Activated CD4-positive, alpha-beta T cell treated with anti-CD3 and anti-CD28 coated beads, Interleukin-2, amount 10 ng/mL, durations not matched to agents 24 days and 14 days (primary cell): ENCODE measurements at places on chromosomes 5 and 9. TPM values are rescaled to one million over a fixed set of nuclear protein-coding genes. Genes with fewer than 3 reads are reported as not detected.
A peak's percentile ranks its signal among the peaks of the same experiment; 100 is the strongest.

GRCh38 chr5:173056783-173057061 lies 570 bp downstream of the CREBRF start:
- DNase-seq = no peak

- no peak for DNase-seq
Measured at GRCh38 chr5:16987776-16988175, 51.7 kb upstream of the MYO10 start.

DNA sequence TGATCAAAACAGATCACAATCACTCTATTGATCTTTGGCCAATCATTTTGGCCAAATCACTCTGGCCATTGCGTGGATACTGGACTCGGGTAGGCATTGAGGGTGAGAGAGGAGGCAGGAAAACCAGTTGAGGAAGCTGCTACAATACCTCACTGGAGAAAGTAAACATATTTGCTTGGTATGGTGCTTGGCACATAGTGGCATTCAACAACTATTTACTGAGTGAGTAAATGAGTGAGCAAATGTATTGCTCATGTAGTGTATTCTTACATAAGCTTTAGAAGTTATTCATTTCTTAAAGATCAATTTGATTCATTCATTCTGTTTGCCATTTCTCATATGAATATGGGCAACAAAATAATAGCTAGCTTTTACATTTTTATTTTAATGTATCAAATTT lies 4.0 kb upstream of the DEPDC1B start:
- no peak for DNase-seq

DNA sequence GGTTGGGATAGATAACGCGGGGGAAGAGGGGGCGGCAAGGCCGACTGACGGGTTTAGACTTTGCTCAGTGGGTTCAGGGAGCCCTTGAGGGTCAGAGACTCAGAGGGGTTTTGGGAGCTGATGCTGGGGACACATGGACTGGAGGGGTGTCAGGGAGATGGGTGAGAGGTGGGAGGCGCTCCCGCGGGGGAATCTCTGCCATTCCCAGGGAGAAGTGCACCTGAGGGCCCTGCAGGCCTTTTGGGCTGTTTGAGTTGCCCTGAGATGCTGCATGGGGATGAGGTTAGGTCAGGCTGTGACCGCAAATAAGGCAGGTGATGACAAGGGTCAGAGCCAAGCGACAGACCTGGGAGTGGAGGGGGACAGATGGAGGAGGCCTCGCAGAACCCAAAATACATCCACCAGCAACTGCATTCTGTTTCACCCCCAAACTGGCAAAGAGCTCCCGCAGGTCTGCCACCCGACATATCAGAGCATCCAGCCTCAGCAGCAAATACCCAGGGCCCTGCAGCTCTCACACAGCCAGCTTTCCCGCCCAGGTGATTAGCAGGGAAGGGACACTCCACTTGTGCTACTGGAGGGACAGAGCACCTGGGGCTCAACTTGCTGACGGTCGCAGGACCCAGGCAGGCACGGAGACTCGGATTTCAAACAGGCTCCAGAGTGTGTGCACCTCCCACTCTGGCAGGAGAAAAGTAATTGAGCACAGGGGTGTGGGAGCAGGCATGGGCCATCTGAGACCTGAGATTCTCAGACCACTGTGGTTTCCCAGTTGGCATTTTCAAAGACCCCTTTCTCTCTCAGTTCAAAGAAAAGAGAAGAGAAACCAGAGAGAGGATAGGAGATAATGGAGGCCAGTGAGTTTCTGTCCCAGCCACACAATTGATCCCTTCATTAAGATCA lies 26.4 kb downstream of the TMOD1 start:
- no peak for DNase-seq

DNA sequence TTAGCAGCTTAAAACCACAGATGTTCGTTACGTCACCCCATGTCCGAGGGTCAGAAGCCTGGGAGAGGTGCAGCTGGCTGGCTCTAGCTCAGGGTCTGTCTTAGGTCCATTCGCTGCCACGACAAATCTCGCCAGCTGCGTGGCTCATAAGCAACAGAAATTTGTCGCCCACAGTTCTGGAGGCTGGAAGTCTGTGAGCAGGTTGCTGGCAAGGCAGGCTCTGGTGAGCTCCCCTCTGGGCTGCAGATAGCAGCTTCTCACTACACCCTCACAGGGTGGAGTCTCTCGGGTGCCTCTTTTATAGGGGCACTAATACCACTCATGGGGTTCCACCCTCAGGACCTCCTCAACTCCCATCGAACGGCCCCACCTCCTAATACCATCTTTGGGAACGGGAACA lies 40.1 kb upstream of the FCN2 start:
- DNase-seq = no peak

DNA sequence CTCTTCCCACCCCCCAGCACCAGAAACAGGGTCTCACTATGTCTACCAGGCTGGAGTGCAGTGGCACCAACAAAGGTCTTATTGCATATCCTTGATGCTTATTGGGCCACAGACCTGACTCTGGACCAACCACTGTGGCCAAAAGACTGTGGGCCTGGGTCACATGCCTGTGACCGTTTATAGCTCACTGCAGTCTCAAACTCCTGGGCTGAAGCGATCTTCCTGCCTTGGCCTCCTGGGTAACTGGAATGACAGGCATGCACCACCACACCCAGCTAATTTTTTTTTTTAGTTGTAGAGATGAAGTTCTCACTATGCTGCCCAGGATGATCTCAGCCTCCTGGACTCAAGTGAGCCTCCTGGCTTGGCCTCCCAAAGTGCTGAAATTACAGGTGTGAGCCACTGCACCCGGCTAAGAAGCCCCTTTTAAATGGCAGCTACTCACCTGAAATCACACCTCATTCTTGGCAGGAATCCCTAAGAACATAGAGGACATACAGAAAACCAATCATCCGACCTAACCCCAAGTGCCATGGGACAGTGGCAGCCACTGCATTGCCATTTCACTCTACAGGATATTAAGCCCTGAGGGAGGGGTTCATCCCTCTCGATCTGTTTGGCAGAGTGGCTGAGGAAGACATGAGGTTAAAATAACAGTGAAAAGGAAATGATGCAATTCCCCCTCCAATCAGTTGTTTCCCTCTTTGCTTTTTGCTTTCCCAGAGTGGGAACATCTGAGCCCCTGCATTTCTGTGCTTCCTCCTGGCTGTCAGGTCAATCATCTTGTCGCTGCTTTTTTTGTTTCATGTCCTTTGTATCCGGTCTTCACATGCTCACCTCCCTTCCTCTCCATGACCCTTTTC lies 74.6 kb downstream of the LRRC70 start:
- DNase-seq = peak; percentile 54

- DNase-seq = no peak
Measured at GRCh38 chr5:174589599-174589998, 134.8 kb upstream of the MSX2 start.

- DNase-seq = no peak
Measured at GRCh38 chr5:68950930-68951329, 142.9 kb upstream of the SLC30A5 start.

- DNase-seq = no peak
Measured at GRCh38 chr5:148830211-148830610, 3.8 kb downstream of the ADRB2 start.

- no peak for DNase-seq
Measured at GRCh38 chr5:92444888-92445287, 1061.8 kb upstream of the ARRDC3 start.

DNA sequence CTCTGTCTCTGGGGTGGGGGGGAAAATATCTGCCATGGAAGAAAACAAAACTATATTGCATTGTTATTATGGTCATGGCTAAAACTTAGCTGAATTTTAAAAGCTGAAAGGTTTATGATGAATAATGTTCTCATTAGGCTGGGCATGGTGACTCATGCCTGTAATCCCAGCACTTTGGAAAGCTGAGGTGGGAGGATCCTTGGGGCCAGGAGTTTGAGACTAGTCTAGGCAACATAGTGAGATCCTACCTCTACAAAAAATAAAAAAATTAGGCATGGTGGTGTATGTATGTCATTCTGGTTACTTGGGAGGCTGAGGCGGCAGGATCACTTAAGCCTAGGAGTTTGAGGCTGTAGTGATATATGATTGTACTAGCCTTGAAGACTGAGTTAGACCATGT lies 44.5 kb downstream of the IPO11 start:
- DNase-seq = no peak

Gene PCDHGA4
- total RNA-seq = 0.33 and 0.37 TPM in 2 replicates

Gene F12
- 2.7 and 2.8 TPM in 2 replicates for total RNA-seq

Gene GRXCR2
- total RNA-seq = not detected in 2 replicates

Gene CORO2A
- 0.92 and 1.4 TPM in 2 replicates for total RNA-seq
